ENCODE measurements at places on chromosomes 3 and 15.
A peak's percentile ranks its signal among the peaks of the same experiment; 100 is the strongest.

DNA sequence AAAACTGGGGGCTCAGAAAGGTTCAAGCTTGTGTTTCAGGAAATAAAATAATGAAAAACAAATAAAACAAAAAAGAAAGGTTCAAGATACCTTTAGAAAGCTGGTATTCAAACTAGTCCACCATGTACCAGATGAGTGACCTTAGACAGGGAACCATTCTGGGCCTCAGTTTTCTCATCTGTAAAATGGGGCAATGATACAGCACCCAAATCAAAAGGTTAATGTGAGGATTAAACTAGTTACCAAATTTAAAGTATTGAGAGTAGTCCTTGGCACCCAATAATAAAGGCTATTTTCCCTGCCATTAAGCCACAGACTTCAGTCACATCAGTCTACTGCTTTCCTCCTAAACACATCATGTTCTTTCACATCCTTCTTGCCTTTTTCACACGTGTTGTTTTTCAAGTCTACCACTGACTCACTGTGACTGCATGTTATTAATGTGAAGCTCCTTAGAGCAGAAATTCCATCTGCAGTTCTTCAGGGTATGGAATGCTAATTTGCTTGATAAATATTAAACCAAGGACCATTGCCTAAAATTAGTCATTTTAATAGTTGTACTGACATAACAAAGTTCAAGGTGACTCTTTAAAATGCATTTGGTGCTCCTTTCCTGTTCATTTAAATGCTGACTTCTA lies 19.9 kb downstream of the TAMM41 start:
- no peak for DNase-seq

GRCh38 chr3:69182588-69183316 lies 60.4 kb upstream of the LMOD3 start:
- DNase-seq = no peak

DNA sequence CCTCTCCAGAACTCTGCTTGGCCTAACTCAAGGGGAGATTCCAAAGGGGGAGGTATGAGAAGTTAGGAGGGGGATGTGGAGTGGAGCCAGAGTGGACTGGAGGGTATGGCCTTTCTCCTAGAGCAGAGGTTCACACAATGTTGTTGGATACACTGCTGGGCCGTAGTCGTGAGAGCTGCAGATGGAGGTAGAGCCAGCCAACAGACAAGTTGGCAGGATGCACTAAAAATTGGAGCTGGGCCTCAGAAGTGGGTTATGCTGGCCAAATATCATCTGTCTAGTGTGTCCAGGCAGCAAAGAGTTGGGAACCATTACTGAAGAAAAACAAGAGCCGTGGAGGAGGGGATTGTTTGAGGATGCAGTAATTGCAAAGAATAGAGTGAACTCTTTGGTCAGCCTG lies 27.7 kb upstream of the LRRFIP2 start:
- DNase-seq = no peak

- DNase-seq = no peak
Measured at GRCh38 chr15:39230205-39230907, 350.5 kb upstream of the THBS1 start.

GRCh38 chr15:66613743-66614142 lies 47.9 kb upstream of the LCTL start:
- DNase-seq = no peak

DNA sequence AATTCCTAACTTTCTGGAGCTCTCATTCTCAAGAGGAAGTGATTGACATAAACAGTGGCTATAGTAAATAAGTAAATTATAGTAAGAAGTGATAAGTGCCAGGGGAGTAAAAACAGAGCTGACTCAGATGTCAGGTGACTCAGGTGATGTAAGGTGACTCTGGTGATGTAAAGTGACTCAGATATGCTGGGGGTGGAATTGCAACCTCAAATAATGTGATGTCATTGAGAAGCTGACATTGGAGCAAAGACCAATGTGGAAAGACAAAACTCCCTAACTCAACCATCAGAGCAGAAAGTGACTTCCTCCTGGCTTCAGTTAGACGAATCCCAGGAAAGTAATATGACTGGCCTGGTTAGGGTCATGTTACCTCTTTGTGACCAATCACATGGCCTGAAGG lies 144.2 kb upstream of the SNTN start:
- DNase-seq = no peak

- DNase-seq = no peak
Measured at GRCh38 chr3:67614195-67614594, 40.2 kb downstream of the SUCLG2 start.

DNA sequence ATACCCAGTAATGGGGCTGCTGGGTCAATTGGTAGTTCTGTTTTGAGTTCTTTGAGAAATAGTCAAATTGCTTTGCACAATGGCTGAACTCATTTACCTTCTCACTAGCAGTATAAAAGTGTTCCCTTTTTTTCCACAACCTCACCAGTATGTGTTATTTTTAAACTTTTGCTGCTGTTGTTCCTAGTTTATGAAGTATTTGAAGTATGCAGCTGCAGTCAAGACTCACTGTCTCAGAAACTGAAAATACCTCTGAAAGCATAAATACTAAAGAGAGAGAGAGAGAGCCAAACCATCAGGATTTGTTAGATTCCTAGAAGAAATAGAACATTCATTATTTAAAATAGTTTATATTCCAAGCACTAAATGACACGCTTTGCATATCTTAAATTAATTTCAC lies 764.2 kb downstream of the NTRK3 start:
- DNase-seq = no peak

- no peak for DNase-seq
Measured at GRCh38 chr3:45946307-45946706, 3.0 kb downstream of the CXCR6 start.

DNA sequence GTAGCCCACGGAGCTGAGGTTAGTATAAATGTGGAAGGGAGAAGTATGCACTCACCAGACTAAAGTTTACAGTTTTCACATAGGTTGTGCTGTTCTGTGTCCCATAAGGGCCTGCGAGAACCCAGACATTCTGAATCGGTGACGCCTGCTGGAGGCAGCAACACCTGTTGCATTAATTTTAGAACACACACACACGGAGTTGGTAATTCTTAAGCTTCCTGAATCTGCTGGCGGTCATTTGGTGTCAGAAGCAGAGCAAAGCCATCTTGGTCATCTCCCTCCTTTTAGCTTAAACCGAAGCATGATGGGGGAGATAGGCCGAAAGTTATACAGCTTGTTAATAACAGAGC lies 41.1 kb upstream of the AP3B2 start:
- no peak for DNase-seq

DNA sequence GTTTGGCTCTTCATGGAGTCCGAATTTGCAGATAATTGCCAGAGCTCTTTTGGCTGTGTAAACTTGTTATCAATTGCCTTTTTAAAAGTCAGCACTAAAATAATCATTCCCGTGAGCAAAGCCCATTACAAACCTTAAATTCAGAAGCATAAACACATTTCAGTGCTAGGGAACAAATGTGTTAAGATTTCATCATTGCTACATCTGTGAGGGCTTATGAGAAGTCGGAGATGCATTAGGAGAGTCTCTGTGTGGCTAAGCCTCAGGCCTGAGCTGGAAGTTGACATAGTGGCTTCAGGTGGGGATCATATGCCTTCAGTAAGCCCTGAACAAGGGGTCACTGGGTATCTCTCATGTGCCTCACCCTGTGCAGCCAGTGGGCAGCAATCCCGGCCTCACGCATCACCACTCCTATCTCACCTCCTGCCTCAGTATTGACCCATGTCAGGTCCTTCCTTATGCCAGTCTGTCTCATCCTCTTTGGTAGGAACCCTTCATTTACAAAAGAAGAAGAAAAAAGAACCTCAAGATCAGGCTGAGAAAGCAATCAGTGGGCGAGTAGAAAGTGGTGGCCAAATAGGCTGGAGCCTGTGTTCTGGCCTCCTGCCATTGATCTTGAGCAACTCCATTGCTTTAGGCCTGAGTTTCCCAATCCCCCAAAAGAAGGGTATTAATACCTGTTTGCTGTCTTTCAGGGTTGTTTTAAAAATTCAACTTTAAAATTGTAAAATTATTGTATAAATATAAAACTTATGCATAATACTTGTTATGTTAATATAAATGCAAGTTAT lies 233.5 kb downstream of the IL20RB start:
- DNase-seq = no peak

- peak; percentile 43 for DNase-seq
Measured at GRCh38 chr15:40358471-40359353, 693 bp downstream of the DISP2 start.

GRCh38 chr3:53253707-53254508 lies 1.9 kb downstream of the TKT start:
- DNase-seq = no peak

- DNase-seq = no peak
Measured at GRCh38 chr3:177333533-177334520, 136.5 kb upstream of the TBL1XR1 start.

DNA sequence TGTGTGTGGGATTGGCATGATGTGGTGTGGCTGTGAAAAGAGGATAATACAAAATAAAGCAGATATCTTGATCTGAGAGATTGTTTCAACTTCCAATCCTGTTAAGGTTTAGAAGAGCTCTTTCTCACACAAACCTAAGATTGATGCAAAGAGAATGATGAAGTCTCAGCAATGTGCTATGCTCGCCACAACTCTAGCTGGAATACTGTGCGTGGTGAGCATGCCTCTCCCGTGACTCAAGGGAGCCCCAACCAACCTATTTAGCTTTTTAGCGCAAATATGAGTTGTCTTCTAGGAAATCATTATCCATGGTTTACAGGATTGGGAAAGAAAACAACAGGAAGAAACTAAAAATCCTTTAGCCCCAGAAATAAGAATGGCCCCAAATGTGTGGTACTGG lies 28.5 kb downstream of the BTLA start:
- no peak for DNase-seq

- DNase-seq = no peak
Measured at GRCh38 chr15:39860200-39860599, 59.9 kb downstream of the GPR176 start.

DNA sequence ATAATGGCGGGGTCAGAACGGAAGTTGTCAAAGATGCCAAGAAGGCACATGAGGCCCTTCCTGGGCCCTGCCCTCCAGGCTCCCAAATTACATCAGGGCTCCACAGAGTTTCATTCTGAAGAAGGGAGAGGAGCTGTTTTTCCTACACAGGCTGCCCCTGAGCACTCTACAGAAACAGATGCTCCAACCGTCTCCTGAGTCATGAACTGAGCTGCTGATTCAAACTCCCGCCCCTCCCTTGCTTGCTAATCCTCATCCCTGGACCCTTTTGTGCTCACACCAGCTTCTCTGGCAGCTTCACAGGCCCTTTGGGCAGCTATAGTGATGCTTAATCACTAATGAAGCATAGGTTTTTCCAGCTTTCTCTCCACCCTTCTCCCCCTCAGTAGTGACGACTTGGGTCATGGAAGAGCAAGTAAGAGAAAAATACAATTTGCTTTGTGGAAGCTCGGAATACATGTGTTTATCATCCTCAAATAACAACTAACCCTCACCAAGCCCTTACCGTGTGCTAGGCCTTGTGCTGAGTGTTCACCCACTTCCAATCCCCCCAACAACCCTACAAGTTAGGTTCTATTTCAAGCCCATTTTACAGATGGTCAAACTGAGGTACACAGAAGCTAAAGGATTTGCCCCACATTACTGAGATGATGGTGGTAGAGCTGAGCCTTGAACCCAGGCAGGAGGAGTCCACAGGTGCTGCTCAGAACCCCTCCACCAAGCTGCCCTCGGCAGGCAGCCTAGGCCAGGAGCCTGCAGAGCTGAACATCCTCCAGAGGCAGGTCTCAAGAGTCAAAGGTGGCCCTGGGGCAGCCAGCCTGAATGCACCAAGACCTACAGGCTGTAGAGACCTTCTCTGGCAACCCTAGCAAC lies 21.9 kb downstream of the MEGF11 start:
- DNase-seq = no peak

GRCh38 chr15:55513152-55513551 lies 5.1 kb upstream of the DNAAF4 start:
- DNase-seq = no peak

GRCh38 chr3:185858502-185859225 lies 33.8 kb upstream of the IGF2BP2 start:
- DNase-seq = no peak

DNA sequence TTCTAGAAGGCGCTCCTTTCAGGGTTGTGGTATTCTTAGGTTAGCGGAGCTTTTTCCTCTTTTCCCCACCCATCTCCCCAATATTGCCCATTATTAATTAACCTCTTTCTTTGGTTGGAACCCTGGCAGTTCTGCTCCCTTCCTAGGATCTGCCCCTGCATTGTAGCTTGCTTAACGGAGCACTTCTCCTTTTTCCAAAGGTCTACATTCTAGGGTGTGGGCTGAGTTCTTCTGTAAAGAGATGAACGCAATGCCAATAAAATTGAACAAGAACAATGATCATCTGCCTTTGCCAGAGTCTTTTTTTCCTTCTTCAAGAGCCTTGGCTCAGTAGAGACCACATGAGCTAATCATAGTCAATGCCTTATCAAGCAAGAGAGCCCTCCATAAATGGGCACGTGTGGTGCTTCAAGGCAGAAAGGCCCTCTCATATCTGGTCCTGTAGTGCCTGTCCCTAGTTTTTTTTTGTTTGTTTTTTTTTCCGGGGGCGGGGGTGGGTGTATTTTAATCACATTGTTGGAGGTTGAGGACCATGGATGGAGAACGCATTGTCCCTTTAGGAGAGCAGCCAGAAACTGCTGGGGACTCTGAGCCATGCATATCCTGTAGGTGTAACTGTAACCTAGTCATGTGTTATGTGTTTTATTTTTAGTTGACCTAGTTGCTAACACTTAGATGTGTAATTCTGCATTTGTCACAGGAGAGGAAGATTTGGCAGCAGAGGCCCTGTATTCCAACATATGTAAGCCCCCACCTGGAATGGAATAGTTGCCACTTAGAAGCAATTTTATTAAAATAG lies 64.7 kb upstream of the ACAD9 start:
- no peak for DNase-seq

DNA sequence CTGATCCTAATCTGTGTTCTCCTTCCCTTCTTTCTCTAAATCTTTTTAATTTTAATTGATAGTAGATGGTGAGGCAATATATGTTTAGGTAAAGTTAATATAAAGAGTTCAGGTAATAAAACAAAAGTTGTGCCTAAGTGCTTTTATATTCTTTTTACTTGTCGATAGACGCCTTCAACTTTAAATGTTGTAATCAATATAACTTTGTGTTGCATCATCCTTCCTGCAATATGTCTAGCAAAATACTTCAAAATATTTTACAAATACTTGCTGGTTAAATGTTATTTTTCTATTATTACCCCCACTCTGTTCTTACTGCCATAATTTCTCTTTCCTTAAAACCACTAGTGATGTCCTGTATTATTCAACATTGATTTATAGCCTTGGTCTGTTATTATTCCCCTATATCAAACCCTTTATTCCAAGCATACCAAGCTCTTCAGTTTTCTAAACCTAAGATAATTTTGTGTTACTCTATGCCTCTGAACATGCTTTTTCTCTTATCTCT lies 92.4 kb downstream of the NAALADL2 start:
- DNase-seq = no peak

Data from stimulated activated CD8-positive, alpha-beta memory T cell treated with anti-CD3 and anti-CD28 coated beads, Interleukin-7, amount 100 ng/mL, for 4 hours (primary cell).